ENCODE measurements at places on chromosomes 4 and X.

DNA sequence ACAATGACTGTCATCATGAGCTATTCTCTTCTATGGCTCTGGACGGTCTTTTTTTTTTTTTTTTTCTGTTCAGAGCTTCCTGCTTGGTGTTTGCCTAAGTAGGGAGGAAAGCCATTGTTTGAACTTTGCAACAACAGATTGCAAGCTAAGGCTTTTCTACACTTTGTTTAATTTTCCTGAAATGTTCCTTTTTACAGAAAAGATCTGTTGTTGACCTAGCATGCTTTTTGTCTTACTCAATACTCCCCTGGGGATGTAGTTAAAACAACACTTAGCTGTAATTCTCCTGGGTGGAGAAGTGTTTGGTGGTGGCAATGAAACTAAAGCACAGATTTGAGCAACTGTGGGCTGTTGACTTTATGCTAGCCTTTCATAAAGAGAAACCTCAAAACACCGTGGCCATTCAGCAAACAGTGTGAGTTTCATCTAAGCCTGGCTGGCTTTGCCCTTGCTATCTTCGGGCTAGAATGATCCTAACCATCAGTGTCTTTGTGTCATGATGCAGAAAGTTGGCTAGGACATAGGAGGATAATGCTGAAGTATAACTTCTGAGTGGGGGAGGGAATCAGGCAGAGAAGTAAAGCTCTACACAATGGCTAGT is 110.5 kb downstream of the ANXA3 start:
- DNase-seq: no peak

- no peak for DNase-seq
Observed at GRCh38 chr4:180372691-180373090, 1870.5 kb upstream of the TENM3 start.

DNA sequence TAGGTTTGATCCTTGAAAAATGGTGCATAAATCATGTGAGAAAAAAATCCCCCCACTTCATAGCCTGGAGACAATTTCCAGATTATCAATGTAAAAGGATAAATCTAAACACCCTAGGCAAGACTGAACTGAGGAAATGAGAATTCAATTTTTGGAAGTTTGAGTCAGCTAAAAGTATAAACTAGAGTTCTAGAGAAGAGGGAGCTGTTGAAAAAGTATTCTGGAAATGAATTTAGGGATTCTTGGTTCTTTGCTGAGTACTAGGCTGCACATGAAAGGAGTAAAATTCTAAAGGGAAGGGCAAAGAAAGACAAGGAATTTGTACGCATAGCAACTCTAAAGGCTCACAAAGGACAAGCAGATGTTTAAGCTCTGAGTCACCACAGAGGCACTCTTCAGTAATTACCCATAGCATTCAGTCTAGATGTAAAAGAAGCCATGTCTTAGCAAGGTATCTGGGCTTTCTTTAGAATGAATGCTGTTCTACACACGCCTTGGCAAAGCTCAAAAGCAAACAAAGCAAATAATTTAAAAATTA is 896.5 kb downstream of the PDHA2 start:
- no peak for DNase-seq

DNA sequence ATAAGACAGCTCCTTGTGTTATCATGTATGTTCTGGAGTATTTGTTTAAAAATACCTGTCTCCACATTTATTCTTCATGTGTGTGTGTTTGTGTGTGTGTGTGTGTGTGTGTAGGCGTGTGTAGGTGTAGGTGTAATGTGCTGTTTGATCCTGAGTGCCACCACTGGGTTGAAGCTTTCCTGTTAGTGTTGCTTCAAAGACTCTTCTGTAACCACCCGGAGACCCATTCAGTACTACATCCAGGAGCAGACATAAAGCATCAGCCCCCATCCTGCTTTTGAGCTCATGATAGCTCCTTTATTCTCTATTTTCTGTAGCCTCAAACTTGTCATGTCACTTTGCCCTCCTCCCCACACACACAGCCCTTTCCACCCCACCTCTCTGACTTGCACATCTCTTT is 3.0 kb upstream of the ZDHHC9 start:
- no peak for DNase-seq

- DNase-seq: no peak
Observed at GRCh38 chr4:152021788-152022438, 261.1 kb upstream of the GATB start.

- no peak for DNase-seq
Observed at GRCh38 chrX:98480606-98481005, 1596.9 kb downstream of the RPA4 start.

DNA sequence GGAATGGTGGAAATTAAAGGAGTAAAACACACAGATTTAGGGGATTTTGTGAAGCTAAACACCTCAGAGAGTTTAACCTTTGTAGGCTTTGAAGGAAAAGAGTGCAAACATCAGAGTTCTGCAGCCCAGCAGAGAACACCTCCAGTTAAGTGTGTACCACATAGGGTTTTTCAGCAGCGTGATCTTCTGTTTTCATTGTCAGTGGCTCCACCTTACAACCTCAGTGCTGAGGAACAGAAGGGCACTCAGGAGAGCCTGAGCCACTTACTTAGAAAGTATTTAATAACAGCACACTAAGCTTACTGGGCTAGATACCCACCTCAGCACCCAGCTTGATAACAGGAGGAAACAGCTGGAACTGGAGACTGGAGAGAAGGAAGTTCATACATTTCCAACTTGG is 2.0 kb upstream of the FBXW7 start:
- DNase-seq: no peak

DNA sequence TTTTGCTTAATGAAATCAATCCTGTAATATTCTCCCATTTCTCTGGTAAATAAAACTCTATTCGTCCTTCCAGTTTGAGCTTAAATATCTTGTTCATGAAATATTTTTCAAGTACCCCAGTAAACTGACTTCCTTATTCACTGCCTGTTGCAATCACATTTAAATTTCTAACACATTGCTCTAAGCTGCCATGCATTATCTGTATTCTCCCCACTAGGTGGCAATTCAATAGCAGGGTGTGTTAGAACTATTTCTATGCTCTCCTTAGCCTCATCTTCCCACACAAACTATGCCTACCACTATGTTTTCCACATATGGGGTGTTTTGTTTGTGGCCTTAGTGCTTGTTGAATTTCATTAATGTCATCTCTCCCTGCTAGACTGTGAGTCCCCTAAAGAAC is 377.1 kb upstream of the HS3ST1 start:
- no peak for DNase-seq

- DNase-seq: no peak
Observed at GRCh38 chr4:41714364-41715000, 34.0 kb downstream of the PHOX2B start.

DNA sequence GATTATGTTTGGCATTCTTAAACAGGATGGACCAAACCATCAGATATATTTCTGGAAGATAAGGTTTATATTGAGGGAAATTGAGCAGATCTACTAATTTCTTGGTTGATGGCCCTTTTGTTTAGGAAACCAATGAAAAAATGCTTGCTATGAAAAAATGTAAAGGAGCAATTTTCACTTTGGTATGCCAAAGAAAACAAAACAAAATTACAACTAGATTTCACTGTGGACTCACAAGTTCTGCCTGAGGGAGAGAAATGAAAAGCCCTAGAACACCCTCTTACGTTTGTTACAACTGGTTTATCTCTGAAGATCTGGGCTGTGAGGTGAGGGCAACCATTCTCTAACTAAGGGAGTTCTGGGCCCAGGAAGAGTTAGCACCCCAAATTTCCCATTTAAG is 122.5 kb upstream of the IL15 start:
- DNase-seq: no peak

DNA sequence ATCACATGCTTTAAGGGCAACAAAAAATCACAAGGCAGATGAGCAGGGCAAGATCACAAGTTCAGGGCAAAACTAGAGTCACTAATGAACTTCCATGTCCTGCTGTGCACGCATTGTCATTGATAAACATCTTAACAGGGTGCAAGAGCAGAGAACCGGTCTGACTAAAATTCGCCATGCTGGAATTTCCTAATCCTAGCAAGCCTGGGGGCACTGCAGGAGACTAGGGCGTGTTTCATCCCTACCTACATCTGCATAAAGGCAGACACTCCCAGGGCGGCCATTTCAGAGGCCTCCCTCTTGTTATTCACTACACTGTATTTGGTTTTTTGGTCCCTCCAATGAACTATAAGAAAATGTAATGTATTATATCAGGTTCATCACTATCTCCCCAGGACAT is 203.6 kb downstream of the ARHGEF9 start:
- no peak for DNase-seq

- no peak for DNase-seq
Observed at GRCh38 chr4:69640289-69640688, 847 bp upstream of the UGT2A2 start.

DNA sequence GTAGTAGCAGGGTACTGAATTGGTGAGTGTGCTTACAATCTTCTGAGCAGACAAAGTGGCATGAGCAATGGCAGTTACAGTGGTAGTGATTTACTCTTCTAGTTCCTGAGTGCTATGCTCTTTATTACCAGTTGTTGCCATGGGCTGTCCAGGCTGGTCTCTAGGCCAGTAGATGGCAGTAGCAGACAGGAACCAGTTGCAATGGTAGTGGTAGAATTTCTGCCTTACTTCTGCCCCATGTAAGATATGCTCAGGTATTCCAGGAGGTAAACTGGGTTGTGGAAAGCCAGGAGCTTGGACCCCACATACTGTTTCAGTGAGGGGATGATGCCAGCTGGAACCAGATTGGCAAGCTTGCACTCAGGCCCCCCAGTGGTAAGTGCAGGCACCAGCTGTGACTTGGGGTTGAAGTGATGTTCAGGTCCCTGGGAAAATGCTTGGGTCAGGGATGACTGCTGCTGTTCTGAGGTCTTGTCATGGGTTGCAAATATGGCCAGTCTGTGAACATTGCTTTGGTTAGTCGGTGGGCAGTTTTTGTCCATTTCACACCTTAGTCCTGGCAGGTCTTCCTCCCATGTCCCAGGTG is 63.0 kb upstream of the ZXDB start:
- no peak for DNase-seq

DNA sequence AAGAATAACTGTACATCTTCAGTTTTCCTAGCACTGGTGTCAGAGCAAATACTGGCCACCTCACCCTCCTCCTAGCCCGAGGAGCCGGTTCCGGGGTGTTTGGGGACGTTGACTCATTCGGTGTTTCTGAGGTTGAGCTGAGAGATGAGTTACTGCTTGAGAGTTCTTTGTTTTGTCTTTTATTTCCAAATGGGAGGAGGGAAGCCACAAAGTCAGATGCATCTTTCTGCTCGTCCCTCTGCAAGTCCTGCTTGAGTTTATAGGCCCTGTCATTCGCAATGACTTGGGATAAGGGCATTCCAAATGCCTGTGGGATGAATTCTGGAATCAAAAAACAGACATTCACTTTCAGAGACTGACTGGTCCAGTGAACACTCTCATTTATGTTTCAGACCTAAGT is 77.5 kb downstream of the HCCS start:
- DNase-seq: no peak

GRCh38 chr4:26141911-26142638 is 178.7 kb upstream of the RBPJ start:
- DNase-seq: no peak

DNA sequence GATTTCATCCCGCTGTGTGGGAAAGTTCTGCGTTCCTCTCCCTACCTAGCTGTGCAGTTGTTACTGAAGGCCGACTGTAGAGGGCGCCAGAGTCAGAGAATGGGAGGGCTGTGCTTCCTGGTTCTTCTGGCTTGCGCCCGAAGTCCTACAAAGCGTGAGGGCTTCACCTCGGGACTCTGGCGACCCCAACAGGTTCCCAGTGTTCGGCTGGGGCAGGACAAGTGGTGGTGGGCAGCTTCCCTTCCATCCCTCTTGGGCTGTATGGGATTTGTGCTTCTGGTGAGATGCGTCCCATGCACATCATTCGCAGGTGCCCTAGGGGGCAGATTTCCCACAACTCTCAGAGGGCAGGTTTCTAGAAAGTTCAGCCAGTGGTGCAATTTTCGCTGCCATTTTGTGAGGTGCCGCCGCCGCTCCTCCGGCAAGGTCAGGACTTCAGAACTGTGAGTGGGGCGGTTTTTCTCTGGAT is 27.3 kb downstream of the CT45A1 start:
- DNase-seq: no peak

- DNase-seq: no peak
Observed at GRCh38 chrX:63935835-63936234, 150.8 kb upstream of the ARHGEF9 start.

DNA sequence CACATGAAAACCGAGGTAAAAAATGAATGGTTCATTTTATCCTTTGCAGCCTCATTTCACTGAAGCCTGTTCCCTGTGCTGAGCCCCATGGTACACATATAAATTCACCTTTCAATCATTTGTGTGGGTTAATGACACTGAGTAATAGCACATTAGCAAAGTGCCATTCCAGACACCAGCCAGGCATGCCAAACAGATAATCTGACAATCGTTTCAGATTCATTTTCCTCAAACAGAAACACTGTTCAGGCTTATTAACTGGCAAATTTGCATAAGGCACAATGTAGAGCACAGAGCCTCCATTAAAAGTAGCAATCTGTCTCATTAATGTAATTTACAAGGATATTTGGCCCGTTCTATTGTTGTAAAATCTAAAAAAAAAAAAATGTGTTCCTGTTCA is 76.2 kb downstream of the UNC5C start:
- no peak for DNase-seq

GRCh38 chrX:152913910-152914309 is 16.0 kb downstream of the ZNF185 start:
- no peak for DNase-seq

Data from activated CD4-positive, alpha-beta T cell treated with anti-CD3 and anti-CD28 coated beads for 1 hour (primary cell).